ENCODE measurements at places on chromosomes 5 and 9.

DNA sequence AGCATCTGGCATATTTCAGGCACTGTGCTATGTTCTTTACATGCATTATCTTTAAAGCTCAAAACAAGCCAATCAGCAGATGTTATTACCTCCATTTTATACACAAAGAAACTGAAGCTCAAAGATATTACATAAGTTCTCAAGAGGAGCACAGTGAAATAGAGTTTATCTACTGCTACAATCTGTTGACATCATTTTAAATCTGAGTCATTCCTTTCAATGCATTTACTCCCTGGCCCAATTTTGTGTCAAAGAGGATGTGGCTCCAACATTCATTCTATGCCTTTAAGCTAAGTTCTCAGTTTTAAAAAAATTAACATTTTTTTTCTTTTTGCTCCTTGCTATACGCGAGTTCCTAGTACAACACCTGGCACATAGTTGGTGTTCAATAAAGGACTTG, 486.3 kb upstream of the ZNF462 start:
- no peak for DNase-seq

- DNase-seq = no peak
Measured at GRCh38 chr5:119864286-119864685, 234.9 kb downstream of the FAM170A start.

- peak; percentile 19 for DNase-seq
Measured at GRCh38 chr5:97231025-97231636, 48.1 kb upstream of the RIOK2 start.

DNA sequence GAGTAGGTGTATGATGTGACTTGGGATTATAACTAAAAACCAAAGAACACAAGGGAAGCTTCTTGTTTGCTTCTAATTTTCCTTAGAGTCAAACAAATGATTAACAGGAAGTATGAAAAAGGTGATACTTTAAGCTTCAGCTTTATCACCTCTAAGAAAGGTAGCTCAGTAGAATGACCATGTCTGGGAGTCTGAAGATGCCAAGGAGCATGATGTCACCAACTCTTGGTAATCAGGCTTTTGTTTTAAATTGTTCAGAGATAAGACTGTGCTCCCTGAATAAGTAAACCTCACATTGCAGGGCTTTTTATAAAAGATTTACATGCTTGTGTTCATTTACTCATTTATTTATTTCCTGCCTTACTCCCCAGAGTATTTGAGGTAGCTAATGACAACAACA, 169.9 kb downstream of the FER start:
- no peak for DNase-seq

DNA sequence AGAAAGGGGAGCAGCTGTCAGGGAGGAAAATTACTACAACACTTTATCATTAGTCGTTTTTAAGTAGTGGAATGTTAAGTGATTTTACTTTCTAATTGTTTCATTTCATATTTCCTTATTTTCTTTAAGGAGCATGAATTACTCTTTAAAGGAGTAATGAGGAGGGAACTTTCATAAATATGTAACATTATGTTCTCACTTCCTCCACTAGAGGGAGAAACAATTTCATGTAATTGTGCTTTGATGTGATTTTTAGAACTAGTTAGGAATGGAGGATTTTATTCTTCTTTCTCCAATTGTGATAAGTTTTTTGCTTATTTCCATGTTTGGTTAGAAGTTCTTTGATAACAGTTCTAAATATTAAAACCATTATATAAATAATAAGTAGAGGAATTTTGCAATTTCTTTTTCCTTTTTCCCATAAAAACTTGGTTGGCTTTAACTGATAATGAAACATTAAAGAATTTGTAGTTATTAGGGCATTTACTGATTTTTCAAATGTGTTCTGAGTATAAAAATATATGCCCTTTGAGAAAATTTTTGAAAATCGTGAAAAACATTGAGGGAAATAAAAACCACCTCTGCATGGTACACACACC, 25.6 kb downstream of the CEP78 start:
- no peak for DNase-seq

- DNase-seq = no peak
Measured at GRCh38 chr5:107806705-107807104, 136.0 kb upstream of the EFNA5 start.

GRCh38 chr9:109252291-109252690, 68.6 kb downstream of the EPB41L4B start:
- no peak for DNase-seq

DNA sequence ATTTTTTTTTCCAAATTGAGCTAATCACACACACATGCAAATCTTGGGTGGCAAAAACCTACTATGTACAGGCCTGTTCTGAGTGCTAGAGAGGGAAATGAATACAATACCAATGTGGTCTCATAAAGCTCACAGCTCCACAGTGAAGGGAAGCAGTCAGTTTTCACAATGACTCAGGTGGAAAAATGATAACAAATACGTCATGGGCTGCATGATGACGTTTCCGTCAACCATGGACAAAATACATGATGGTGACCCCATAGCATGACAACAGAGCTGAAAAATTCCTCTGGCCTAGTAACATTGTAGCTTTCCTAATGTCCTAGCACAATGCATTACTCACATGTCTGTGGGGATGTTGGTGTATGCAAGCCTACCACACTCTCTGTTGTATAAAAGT, 252.5 kb downstream of the TRIM32 start:
- DNase-seq = no peak
